T-helper 9 cell (primary cell): ENCODE measurements at places on chromosomes 5 and 9.

DNA sequence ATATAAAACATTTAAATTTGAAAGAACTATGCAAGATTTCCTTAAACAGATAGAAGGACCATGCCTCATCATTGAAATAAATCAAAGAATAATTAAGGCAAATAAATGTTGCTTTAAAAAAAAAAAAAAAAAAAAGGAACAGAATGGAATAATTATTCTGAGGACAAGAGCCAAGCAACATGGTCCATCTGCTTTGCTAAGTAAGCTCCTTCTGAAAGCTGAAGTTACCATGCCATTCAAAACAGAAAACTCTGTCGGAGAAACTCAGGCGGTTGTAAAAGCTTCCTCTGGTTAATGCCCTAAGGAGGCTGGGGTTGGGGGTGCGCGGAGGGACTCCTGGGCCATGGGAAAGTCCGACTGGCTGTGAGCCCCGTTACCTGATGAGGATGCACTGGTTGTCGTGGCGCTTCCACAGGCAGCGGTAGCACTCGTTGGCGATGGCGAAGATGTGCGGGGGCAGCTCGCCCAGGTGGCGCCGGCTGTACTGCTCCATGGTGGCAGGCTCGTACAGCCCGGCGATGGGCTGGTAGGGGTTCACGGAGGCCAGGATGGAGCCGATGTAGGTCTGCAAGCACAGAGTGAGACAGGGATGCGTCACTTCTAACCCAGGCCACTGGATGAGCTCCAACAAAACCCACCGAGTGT is 141.7 kb downstream of the MYO10 start:
- DNase-seq: no peak

- DNase-seq: no peak
Observed at GRCh38 chr5:83653669-83654068, 67.0 kb downstream of the HAPLN1 start.

DNA sequence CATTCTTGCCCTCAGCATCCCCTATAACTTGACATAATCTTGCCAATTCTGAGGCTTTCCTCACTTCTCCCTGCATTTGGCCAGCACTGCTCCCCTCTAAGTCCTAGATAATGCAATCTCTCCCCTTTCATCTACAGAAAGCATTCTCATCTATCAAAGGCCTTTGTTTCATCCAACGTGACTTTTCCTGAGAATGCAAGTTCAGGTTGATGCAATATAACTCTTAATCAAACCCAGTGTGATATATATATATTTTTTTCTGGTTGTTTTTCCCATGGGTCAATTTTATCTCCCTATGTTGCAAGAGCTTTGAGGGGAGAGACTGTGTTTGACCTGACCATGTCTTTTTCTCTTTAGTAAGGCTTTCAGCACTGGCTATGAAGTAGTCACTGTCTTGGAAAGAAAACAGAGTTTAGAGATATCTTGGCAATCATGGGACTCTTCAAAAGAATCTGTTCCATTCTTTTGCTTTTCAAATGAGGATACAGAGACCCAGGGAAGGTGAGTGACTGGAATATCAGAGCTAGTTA is 268.6 kb downstream of the TRPM3 start:
- no peak for DNase-seq

GRCh38 chr9:17906176-17906840 is 327.4 kb downstream of the SH3GL2 start:
- no peak for DNase-seq

- no peak for DNase-seq
Observed at GRCh38 chr9:10250219-10250618, 362.6 kb downstream of the PTPRD start.

DNA sequence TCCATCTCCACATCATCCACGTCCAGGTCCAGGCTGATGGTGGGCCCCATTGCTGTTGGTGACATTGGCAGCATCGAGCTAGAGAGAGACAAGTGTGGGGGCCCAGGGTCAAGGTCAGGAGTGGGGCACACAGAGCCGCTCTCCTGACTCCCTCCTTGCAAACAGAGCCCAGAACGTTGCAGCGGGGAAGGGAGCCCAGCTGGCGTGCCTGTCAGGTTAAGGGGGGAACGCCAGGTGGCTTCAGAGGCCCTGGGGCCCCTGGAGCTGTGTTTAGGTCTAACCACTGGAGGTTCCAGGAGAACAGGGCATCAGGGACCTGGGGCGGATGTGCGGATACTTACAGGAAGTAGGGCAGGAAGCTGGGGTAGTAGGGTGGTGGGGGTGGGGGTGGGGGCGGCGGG is 7.5 kb downstream of the RNF44 start:
- DNase-seq: peak; percentile 57

- DNase-seq: peak; percentile 10
Observed at GRCh38 chr5:140926443-140927227, 536 bp downstream of the PCDHAC1 start.

GRCh38 chr9:85605905-85606304 is 135.8 kb downstream of the AGTPBP1 start:
- no peak for DNase-seq

DNA sequence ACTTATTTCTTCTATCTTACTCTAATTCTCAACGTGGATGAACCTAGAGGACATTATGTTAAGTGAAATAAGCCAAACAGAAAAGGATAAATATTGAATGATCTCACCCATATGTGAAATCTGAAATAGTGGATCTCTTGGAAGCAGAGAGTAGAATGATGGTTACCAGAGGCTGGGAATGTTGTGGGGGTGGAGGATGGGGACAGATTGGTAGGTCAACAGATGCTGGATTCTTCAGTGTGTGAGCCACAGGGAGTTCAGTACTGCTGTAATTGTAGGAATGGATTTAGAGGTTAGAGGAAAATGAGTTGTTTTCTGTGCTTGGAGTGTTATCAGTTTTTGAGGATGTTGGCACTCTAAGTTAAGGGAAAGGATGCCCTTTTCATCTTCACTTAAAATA is 190.6 kb downstream of the FBXL7 start:
- no peak for DNase-seq

DNA sequence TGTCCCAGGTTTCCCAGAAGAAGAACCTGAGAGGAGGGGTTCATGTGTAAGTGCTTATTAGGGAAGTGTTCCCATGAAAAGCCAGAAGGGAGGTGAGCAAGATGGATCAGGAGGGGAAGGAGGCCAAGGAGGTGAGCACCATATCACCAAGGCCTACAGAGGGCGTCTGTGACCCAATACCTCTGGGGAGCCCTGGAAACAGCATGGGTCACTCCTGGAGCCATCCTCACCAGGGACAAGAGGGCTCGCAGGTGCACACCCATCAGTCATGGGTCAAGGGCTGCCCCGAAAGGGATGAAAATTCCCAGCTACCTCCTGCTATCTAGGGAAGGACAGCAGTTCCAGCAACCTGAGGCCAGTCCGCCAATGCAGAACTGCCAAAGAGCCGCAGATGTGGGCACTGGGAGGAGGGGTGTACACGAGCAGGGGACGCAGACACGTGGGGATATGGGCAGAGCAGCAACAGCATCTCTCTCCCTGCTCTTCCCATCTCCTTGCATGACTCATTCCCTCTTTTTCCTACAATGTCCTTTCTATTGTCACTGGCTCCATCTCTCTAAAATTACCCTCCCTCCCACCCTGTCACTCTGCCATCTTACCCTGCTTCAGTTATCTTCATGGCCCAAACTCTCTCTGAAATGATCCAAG is 167.6 kb upstream of the FSTL4 start:
- DNase-seq: no peak

- no peak for DNase-seq
Observed at GRCh38 chr9:76316069-76316468, 78.2 kb downstream of the RFK start.

DNA sequence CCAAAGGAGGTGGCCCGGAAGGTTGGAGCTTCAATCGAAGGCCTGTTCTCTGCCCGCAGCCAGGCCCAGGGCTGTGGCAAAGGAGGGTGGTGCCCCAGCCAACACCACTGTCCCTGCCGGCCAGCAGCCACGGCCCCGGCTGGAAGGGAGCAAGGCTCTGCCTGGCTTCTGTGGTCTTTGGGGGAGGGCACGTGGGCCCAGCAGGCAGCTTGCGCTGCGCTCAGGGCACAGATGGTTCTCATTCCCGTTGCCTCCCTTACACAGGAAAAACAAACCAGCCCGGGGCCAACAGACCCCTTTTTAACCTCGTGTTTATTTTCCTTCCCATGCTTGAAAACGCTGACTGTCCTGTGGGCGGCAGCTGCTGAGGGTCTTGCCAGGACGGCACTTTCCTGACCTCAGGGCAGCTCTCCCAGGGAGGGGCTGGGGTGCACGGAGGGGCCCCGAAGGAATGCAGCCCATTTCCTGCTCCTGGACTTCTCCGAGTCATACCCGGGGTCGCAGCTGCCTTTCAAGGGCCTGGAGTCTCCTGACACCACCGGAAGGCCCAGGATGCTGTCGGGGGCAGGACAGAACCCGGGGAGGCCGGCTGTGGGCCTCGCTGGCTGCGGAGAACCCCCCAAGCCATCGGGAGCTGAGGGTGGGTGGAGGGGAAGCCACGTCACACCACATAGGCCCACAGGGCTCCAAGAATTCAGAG is 1.1 kb upstream of the GPSM1 start:
- no peak for DNase-seq
